ENCODE measurements at places on chromosomes 11 and 22.

DNA sequence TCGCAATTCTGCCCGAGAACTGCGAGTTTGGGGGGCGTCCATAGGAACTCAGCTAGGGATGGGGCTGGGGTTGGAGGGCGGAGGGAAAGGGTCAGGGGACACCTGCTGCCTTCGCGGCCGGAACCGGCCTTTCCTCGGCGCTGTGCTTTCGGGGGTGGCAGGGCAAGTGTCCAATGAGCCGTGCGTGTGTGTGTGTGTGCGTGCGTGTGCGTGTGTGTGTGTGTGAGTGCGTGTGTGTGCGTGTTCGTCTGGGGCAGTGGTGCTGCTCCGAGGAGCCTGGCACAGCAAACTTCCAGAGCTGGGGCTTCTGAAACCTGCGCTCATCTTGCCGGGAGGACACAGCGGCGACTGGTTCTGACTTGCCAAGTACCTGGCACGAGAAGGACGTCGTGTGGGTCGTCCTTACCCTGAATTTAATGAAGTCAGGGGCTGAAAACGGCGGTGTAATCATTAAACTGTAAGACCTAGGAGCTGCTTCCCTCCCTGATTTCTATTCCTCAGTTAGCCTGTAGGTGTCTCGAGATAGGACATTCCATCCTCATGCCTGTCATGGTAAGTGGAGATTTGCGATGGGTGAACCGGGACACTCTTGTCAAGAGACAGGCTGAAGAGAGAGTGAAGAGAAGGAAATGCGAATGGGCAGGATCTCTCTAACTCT lies 27.0 kb upstream of the AMOTL1 start:
- no peak for DNase-seq

- no peak for DNase-seq
Observed at GRCh38 chr22:39352306-39352891, 2.6 kb downstream of the SYNGR1 start.

DNA sequence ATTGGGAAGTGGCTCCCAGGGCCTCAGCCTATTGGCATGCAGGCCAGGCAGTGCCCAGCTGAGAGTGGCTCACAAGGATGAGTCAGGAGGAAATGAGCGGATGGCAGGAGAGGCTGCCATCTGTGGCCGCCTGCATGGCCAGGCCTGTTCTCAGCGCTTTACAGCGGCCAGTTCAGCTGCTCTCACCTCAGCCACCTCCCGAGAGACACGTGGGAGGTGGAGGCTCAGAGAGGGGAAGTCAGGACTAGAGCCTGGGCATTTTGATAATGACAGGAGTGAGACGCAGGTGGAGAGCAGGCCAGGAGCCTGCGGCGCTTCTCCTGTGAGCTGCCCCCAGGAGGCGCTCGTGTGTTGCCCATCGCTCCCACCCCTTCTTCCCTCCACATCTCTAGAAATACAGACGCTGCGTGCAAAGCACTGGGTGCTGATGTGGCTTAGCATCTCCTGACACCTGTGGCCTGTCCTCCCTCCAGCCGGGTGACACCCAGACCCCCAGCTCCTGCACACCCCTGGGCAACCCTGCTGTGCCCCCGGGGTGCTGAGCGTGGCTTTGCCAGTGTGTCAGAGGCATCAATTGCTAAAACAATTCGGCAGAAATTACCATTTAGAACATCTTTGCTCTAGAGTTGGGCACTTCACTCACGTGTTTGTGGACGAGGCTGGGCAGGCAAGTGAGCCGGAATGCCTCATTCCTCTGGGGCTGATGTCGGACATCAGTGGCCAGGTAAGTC lies 21.4 kb upstream of the PANX2 start:
- DNase-seq = peak; percentile 41

GRCh38 chr11:70251659-70252321 lies 18.7 kb upstream of the PPFIA1 start:
- no peak for DNase-seq

DNA sequence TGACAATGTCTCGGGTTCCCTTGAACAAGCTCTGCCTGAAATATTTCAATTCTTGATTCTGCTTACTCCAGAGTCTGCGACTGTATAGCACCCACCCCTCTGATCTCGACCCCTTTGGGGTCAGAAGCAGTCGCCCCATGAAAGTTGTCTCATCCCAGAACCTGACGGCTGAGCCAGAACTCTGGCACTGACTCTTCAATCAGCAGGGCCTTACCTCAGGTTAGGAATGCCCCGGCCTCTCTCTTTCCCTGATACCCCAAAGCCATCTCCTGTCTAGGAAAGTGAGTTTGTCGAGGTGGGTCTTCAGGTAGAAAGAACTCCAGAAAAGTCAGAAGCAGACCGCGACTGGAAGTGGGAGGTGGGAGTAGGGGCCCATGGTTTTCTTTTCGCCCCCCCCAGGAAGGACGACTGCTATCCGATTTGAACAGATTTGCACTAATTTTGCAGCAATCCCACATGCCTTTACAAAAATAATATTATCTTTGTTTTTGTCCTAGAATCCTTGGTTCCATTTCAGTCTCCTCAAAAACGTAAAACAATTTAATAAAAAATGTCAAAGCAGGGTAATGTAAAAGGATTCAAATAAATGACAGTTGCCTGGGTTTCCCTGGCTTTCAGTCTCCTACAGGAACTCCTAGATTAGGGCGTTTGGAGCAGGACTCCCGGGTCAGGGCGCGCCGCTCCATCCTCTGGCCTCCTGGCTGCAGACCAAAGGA lies 898 bp upstream of the ROBO3 start:
- no peak for DNase-seq

DNA sequence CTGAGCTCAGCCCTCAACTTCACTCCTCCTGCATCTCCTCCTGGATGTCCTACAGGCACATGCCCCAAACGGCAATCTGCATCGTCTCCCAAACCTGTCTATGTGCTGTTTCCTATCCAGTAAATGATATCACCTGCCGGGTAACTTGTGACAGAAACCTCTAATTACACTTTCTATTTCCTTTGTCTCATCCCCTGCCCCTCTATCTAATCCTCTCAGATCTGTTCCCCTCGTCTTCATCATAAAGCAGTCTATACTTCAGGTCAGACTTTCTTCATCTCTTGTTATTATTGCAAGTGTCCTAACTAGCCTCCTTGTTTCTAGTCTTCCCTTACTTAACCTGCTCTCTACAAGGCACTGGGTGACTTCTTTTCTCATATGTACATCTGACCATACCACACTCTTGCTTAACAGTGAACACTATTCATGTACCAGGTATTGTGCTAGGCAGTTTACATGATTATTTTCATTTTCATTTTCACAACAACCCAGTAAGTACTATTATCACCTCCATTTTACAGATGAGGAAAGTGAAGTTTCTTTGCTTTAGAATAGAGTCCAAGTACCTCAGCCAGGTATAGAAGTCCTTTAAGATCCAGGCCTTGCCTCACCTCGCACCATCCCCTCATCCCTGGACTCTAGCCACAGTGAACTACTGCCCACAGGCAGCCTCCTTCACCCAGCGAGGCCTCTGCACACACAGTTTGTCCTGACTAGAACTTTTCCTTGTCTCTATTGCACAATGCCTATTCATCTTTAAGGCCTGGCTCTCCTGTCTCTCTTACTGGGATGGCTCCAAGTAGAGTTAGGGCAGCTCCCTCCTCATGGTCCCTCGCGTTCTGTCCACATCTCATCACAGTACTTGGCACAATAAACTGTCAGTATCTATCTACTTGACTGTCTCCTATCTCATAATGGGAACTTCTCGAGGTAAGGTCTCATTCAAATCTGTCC lies 22.1 kb upstream of the UCP3 start:
- no peak for DNase-seq

GRCh38 chr11:104705490-104706190 lies 192.6 kb downstream of the CASP12 start:
- DNase-seq = peak; percentile 53

DNA sequence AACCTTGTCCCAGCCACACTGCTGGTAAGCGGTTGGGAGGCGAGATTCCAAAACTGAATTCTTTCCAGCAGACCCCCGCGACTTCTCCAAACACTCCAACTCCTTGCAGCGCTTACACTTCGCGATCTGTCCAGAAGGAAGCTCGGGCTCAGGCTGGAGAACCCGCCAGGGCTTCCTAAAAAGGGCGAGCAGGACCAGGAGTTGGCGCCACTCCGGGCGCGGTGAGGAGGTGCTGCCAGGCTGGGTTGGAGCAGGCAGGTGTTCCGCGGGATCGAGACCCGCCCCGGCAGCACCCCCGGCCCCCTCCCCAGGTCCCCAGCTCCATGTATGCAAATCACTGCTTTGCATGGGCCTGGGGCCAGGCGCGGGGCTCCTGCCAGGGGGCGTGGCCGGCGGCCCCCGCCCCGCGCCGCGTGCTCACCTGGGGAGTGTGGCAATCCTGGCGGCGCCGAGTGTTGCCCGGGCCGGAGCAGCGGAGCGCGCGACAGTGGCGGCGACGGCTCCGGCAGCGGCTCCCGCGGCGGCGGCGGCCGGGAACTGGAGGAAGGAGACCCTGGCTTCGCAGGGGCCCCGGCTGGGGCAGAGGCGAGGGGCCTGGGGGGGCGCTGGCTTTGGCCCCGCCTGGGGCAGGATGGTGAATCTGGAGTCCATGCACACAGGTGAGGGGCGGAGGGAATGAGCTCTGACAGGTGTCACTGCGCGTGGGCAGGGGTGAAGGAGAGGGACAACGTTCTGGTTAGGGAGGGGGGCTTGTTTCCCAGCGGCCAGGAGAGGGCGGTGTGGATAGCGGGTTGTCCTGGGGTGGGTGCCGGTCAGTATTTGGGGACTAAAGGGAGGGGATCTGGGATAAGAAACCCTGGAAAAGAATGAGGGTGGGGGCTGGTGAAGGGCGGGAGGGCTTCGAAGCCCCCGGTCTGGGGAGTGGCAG lies at the start of gene POU2F3:
Gene POU2F3, plus strand, starts transcription at position 428 of the 928 bp plus-strand sequence. Its CDS starts 204 bp downstream, at position 632.
- DNase-seq = no peak

GRCh38 chr11:124577716-124578427 lies 8.1 kb downstream of the OR8A1 start:
- no peak for DNase-seq

DNA sequence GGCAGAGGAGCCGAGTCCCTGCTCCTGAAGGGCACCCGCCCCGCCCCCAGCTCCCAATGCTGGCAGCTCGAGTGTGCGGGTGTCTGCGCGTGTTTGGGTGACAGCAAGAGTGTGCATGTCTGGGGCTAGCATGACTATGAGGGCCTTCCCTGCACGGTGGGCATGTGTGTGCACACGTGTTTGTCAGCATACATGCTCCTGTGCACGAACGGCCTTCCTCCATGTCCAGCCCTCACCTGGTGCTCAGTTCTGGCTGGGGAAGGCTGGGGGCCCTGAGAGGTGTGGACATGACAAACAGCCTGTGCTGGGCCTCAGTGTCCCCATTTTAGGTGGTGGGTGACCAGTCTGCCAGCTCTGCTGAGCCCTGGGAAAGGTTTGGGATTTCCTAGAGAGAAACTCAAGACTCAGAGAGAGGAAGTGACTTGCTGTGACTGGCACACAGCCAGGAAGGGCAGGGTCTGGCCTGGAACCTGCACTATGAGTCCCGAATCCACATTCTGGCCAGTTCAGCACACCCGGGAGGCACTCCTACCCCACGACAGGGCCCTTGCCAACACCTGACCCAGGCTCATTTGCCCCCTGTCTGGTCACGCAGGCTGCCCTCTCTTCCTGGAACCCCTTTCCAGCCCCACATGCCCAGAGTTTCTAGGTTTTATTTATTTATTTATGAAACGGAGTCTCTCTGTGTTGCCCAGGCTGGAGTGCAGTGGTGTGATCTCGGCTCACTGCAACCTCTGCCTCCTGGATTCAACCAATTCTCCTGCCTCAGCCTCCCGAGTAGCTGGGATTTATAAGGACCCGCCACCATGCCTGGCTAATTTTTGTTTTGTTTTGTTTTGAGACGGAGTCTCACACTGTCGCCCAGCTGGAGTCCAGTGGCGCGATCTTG lies 3.3 kb upstream of the SHISA8 start:
- DNase-seq = no peak

GRCh38 chr22:44907765-44908737 lies 101.8 kb downstream of the PHF21B start:
- DNase-seq = no peak

GRCh38 chr11:77340501-77340900 lies 39.0 kb upstream of the GDPD4 start:
- DNase-seq = no peak

DNA sequence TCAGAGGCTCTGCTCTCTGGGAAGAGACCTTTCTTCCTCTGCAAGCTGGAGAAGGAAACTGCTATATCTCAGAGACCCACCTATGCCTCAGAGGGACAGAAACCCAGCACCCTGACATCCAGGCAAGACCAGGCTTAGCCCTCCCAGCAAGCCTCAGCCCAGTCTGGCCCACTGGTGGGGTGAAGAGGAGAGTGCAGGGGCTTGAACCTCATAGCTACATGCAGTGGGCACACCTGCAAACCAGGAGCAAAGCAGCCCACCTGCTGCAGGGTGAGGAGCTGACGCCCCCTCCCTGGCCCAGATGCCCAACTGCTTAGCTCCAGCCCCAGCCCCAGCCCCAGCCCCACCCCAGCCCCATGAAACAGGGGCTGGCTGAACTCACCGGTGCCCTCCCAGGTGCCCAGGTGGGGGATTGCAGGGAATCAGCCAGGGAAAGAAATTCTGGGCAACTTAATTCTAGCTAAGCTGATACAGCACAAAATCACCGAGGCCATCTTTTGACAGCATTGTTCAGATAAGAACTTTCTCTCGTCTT lies 246.8 kb downstream of the BUD13 start:
- DNase-seq = no peak

GRCh38 chr11:16169541-16169940 lies 186.8 kb downstream of the SOX6 start:
- DNase-seq = no peak

DNA sequence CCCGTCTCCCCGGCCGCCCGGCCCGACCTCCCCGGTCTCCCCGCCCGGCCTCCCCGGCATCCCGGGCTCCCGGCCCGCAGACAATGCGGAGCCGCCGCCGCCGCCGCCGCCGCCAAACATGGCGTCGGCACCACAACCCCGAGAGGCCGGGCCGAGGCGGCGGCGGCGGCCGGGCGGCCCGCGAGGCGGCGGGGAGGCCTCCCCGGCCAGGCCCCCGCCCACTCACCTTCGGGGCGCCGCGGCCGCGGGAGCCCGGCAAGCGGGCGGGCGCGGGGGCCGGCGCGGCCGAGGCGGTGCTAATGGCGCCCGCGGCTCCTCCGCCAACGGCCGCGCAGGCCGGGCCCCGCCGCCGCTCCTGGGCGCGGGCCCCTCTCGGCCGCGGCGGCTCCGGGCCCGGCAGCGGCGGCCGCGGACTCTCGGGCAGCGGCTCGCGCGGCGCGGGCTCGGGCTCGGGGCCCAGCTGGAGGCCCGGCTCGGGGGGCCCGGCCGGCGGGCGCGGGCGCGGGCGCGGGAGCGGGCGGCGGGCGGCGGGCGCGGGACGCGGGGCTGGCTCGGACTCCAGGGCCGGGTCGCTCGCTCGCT lies 311 bp downstream of the BRD1 start:
- DNase-seq = no peak

All from stimulated activated CD4-positive, alpha-beta T cell treated with anti-CD3 and anti-CD28 coated beads, Interleukin-12 subunit alpha, Interleukin-12 subunit beta, amount 100 ng/mL, for 24 hours (primary cell).